ENCODE measurements at places on chromosomes 7 and 10.

GRCh38 chr10:93991596-93992284 is 2.0 kb upstream of the PLCE1 start:
- DNase-seq: no peak

DNA sequence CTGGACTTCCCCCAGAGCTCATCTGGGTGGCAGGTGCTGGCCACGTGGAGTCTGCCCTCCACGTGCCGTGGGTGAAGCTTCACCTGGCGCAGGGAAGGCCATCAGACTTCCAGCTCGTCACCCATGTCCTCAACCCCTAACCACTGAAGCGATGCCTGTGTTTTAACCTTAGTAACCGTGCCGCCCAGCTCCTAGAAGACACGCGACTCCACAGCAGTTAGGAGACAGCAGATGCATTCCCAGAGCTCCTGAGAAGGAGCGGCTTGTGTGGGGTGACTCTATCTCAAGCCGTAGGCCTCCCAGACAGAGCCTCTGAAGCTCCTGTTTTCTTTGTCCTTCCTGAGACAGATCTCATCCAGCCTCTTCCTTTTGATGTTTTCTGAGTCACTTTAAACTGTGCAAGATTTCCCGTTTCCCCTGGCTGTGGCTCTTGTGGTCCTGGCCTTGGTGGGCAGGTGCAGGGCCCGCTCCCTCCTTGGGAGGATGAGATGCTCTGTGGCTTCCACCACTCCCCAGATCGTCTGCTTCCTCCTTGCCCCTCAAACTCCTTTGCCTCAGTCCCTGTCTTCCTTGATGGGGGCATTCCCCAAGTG is 41.4 kb upstream of the AP5Z1 start:
- DNase-seq: no peak

- no peak for DNase-seq
These were observed 325.6 kb downstream of the PLXNA4 start for GRCh38 chr7:132250480-132251326.

DNA sequence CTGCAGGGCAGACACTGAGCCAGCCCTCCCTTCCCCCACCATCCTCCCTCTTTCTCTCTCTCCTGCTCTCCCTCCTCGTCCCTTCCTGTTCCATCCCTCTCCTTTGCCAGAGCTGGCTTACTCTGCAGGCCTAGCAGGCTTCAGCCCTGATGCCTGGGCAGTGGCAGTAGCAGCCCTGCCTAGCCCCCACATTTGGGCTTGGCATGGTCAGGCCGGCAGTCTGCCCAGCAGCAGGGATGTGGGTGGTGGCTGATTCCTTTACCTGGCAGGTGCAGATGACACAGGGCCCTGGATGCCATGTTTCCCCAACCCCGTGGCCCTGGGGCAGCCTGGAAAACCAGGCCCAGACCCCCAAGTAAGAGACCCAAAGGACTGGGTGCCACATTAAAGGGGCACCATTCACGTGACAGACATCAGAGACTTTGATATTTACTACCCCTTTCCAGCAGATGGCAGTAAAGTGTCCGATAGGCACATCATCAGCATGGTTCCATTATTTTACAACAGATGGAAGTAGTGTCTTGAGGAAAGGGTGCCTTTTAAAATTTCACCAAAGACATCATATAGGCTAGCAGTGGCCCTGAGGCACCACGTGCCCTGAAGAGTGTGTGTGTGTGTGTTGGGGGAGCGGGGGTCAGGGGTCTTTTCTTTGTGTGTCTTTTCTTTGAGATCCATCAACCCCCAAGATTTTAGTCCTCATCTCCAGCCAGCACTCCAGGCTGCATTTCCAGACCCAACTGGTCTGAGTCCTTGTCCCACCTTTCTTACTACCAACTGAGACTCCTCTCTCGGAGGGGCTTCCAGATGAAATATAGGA is 5.9 kb downstream of the KCP start:
- DNase-seq: no peak

- no peak for DNase-seq
These were observed 68.9 kb upstream of the ADO start for GRCh38 chr10:62735464-62736167.

DNA sequence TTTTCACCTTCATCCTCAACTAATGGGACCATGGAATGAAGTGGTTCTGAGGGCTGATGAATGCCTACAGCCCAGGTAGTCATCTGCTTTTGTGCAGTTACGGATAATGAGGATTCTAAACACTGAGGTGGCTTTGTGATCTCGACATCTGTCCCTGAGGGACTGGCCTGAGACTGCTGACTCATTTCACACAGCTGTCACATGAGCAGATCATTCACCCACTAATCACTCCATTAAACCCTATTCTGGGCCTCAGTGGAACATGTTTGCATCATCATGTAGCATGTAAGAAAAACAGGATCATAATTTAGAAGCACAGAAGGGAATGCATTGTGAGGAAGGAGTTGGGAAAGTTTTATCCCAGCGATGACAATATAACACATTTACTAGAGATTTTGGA is 79.4 kb upstream of the FEZF1 start:
- no peak for DNase-seq

DNA sequence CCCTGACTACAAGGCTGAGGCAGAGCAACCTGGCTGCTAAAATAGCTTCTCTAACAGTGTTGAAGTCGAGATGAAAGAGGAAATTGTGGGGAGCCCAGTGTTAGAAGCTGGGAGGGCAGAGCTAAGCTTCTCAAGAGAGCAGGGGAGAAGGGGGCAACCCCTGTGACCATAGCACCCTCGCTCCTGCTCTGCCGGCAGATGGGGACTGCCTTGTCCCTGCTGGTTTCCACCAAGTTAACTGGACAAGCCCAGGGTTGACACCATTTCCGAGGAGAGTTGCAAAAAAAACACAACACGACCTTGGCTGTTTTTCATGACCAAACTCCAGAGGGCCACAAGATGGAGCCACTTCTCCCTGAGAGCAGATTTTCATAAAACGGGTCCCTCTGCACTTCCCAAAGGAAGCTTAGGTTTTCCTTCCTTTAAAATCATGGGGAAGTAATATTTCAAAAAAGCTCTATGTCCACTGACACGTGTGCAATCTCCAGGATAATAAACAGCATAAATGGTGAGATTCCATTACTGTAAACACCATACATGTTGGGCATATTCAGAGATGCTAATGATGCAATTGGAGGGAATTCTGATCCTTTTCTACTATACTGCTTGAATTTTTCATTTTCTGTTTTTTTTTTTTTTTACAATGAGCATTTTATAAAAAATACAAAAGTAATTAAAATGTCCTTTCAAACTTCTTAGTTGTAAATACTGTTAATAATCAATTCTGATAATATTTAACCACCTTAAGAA is 140.4 kb downstream of the PIP4K2A start:
- no peak for DNase-seq

DNA sequence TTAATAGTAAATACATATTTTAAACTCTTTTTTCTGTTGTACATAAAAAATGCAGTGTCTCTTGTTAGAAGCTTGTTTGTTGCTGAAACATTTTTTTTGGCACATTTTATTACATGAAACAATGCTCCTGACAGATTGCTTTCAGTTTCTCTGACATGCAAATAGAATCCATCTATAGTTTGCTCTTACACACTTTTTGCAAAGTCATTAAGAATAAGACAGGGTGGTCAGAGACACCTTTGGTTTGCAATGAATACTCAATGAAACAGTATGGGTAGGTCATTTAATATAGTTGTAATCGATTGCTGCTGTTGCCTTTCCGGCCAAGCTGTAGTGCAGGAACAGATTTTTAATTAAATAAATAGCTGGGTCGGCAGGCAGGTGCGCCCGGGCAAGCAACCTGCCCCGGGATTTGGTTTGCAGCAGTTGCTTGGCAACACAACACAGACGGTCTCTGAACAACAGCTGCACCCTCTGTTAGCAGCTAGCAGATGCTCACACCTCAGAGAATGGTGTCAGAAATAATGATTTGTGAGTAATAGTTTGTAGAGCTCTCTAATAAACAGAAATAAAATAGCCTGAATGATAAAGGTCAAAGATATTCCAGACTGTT is 115.7 kb upstream of the CACNA2D1 start:
- DNase-seq: no peak
